EH (cell line): ENCODE measurements at places on chromosomes 5 and 9.

DNA sequence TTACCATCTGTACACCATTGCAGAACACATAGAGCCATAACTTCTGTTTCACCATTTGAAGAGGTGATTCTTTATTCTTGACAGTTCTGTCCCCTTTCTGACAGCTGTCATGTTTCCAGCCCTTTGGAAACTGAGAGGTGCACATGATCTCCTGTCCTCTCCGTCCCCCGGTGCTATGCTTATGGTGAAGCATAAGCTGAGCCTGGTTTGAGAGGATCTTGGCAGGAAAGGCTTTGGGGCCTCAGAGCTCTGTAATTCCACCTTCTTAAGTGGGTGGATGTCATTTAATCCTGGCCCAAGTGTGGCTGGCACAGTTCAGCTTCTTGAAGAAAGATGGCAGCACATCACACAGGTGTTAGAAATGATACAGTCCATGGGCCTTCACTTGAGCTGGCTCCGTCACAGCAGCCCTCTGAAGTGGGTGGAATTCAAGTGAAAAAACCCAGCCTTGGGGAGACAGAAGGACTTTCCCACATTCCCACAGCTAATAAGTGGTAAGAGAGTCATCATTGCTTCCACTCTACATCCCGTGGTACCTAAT, 30.7 kb upstream of the GRPEL2 start:
- DNase-seq = no peak

- no peak for DNase-seq
Measured at GRCh38 chr9:133090187-133090586, 28.4 kb downstream of the CEL start.

GRCh38 chr9:79695531-79696175, 123.9 kb downstream of the TLE4 start:
- DNase-seq = no peak

DNA sequence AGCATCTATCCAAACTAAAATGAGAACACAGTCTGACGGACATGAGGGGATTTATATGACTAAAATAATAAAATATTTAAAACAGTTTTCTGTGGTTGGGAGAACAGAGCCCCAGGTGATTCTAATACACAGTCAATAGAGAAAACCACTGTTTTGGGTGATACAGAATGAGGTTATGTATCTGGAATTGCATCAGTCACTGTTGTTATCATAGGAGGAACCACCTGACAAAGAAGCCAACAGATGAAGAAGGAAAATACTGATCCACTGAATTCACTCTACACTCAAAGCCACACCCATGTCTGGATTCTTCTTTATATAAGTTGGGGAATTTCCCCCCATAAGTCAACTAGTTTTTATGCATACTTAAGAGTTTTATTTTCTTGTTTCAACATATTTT, 799.0 kb downstream of the TLR4 start:
- DNase-seq = no peak

DNA sequence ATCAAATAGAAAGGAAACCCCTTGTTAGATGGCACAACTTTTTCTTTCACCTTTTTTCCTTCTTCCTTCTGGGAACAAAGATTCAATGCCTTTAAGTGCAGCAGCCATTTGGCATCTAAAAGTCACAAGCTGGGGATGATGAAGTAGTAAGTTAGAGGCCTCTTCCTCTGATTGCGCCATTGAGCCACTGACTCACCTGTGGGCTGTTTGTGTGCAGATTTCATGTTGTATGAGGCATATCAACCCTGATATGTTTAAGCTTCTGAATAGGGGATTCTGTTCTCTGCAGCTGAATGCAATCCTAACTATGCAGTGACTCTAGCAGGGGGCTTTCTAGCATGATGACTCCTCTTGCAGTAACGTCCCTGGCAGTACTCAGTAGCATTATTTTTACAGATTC, 599.9 kb downstream of the CSNK1G3 start:
- DNase-seq = no peak

DNA sequence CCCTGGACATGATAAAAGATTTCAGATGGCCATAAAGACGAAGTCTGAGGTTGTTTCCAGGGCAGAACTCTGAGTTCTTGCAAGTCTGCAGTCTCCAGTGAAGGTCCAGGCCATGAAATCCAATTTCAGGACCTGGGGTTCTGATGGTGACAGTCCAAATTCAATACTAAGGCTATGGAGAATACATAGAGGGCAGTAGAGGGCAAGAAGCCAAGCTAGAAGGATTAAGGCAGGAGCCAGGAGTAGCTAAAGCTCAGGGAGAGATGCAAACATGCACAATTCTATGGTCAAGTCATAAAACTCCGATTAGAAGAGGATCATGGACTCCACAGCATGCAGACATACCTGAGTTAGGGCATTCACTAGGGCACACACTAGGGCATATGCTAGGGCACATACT, 11.4 kb downstream of the SLIT3 start:
- no peak for DNase-seq

DNA sequence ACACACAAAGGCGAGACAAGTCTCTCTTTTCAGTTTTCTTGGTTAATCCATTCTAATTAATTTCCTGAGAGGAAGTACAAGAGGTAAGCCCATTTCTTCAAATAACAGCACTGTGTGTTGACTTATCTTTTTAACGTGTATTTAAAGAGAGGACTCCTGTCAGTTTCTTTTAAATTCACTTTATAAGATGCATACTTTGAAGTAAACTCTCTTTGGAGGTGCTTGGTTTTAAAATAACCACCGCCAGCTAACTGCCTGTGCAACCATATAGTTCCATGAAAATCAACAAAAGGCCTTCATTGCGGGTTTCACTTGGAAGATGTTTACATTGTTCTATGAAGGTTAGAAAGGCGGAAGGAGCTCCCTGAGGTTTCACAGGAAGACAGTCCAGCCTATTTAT, 13.1 kb upstream of the SERINC5 start:
- no peak for DNase-seq

- DNase-seq = no peak
Measured at GRCh38 chr5:107502676-107503060, 168.1 kb downstream of the EFNA5 start.

DNA sequence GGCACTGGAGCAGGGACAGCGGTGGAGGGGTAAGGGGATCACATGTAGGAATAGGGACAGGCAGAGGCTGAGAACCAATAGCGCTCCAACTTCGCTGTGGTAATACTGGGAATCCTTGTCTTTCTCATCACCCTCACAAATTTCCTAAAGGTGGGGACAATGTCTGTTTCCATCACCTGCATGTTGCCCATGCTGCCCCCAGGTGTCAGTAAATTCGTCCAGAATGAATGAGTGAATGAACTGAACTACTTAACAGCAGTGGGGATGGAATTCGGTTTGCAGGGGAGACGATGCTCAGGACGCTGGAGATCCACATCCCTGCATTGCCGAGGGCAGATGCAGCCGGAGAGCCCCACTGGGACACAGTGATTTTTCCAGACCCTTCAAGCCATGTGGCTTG, 129.9 kb downstream of the PDZD2 start:
- DNase-seq = no peak

DNA sequence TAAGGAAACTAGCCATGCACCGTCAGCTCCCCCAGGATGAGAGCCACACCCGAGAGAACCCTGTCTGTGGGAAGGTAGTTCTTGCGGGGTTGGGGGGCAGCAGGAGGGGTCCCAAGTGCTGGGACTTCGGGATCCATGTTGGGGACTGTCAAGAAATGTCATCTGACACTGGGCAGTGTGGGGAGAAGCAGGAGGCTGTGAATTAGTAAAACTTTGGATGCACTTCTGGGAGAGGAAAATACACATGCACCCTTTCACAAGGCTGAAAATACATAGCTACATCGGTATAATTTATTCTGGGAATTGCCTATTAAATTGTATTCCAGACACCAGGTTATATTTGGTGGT, 109.6 kb upstream of the RPS23 start:
- DNase-seq = no peak

DNA sequence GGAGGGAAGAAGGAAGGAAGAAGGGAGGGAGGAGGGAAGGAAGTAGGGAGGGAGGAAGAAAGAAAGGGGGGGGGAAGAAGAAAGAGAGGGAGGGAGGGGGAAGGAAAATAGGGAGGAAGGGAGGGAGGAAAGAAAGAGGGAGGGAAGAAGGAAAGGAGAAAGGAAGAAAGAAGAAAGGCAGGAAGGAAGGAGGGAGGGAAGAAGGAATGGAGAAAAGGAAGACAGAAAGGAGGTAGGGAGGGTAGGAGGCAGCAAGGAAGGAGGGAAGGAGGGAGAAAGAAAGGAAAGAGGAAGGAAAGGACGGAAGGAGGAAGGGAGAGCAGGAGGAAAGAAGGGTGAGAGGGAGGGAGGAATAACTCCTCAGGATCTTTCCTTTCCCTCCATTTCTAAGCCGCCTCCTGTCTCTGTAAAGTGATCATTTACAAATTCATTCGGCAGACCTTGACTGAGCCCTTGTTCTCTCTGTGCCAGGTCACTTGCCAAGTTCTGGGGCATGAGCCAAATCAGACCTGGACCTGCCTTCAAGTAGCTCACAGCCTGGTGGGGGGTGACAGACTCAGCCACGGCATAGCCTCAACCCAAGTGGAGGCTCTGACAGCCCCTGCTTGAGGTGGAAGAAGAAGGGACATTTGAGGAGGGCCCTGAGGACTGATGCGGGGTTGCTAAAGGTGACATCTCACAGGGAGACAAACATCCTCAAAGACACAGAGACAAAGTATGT, 69.0 kb upstream of the HRH2 start:
- no peak for DNase-seq

DNA sequence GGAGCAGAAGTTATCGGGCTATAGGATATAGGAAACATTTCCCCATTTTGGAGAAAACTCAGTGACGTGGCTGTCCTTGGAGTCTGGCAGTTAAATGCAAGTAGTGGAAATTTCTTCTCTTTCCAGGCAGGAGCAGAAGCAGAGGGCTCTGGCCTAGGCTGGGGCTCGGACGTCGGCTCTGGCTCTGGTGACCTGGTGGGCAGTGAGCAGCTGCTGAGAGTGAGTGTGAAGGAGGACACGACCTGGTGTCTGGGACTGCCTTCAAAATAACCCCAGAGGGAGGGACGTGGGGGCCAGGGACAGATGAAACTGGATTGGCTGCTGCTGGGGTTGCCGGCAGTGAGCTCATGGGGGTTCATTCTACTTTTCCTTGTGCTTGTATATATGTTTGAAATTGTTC, 79.5 kb downstream of the COL15A1 start:
- no peak for DNase-seq

DNA sequence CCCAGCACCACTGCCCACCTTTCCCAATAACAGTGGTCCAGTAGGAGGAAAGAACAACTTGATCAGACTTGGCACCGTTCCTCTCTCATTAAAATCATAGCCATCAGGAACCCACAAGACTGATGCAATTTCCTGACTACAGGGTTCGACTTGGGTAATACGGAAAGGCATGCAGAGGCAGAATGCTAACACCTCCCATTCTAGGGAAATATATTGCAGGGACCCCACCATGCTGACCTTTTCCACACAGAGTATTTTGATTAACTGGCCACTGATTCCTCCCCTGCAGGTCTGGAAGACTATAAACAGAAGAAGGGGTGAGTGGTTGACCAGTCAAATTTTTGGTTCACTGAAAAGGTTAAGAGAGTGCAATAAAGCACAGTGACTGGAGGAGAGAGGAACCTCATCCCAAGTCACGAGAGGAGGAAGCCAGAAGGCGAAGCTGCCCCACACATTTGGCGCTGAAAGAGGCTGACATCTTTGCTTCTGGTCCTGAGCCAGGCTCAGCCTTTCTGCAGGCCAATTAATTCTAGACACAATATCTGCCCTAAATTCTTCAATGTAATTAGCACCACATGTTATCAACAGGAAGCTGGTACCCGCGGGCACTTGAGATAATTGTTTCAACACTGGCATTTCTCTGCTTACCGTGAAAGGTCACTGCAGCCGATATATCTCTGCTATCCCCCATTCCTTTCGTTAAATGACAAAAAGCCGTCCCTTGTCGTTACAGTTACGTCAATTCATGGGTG, 64.7 kb upstream of the SPOCK1 start:
- peak; percentile 99 for DNase-seq

- DNase-seq = no peak
Measured at GRCh38 chr9:127780126-127780885, 1.8 kb upstream of the SH2D3C start.

DNA sequence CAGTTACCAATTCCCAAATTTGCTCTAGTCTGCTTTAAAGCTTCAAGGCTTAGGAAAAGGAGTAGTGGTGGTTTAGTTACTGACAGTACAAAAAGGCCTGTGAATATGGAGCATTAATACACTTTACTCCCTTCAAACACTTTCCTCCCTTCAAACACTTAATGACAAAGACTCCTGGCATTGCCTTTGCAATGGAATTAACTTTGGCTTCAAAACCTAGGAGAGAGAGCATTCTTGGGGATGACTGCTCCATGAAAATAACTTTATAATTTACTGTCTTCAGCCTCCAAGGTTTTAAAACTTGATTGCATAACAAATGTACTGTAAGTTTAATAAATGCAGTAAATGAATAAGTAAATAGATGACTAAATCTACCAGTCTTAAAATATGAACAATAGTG, 185.6 kb downstream of the TRPM3 start:
- DNase-seq = peak; percentile 86

DNA sequence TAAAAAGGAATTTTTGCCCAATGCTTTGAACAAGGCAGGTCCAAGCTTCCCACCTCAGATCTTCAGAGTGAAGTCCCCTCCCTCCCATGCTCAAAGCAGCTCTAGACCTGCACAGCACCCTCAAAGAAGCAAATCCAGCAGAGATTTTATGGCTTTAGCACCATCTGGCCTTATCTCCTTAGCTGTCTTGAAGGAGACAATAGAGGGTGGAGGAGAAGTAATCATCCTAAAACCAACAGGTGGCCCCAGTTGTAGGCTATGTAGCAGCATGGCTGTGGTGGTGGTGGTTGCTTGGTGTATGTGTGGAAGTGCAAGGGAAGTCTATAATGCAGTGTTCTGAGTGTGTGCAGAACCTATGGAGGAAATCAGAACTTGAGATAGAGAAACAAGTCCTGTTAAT, 140.1 kb downstream of the GRIA1 start:
- no peak for DNase-seq

DNA sequence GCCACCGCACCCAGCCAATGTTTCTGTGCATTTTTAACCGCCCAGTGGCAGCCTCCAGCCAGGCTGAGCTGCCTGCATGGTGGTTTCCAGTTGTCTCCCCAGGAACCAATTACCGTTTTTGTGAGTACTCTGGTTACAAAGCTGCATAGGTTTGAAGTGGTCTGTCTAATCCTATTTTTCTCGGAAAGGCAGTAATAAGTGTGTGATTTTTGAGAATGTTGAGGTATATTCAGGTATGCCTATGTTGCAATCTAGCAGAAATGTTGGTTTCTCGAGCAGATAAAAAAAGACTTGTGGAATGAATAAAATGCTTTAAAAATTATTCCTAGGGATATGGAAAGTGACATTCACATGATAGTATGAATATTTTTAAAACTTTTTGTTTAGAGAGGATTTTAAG, 41.5 kb upstream of the ANKH start:
- peak; percentile 80 for DNase-seq

DNA sequence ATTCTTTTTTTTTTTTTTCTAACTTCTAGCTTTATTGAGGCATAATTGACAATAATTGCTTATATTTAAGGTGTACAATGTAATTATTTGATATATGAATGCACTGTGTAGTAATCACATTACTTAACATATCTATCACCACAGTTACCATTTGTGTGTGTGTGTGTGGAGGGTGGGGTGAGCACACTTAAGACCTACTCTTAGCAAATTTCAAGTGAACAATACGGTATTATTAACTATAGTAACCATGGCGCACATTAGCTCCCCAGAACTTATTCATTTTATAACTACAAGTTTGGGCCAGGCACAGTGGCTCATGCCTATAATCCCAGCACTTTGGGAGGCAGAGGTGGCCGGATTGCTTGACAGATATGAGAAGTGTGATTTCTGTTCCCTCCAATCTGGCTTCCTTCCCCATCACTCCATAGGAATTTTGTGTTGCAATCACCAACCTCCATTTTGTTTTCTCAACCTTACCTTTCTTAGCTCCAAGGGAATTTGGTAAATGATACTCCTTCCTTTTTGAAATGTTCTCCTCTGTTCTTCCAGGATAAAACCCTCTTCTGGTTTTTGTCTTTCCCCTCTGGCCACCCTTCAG, 14.9 kb downstream of the TXN start:
- peak; percentile 39 for DNase-seq
